ENCODE measurements at places on chromosomes 2 and 18.

GRCh38 chr2:95317123-95317500, 20.0 kb downstream of the KCNIP3 start:
- H3K27me3 ChIP-seq: no peaks in the 10 kb centered on the region
- H3K4me3 ChIP-seq: no peak overlapping the region
- H3K36me3 ChIP-seq: no peaks in the 10 kb centered on the region
- no peak for DNase-seq
- H3K4me1 ChIP-seq: no peaks in the 10 kb centered on the region

DNA sequence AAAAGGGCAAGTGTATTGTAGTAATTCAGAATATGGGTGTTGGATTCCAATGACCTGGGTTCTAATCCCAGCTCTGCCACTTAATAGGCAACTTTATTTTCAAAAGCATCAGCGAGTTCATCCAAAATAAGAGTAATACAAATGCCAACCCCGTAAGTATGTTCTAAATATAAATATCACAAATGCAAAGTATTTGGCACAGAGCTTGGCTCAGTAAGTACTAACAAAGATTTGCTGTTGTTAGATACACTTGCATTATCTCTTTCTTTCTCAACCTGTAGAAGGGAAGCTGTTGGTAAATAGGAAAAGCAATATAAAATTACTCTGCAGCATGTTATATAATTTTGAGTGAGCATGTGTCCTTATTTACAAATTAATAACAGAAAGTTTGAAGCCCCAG, 1302.6 kb upstream of the FAM98A start:
- H3K27ac ChIP-seq: no peak overlapping the region
- no peaks in the 10 kb centered on the region for H3K36me3 ChIP-seq
- H3K27me3 ChIP-seq: no peaks in the 10 kb centered on the region
- no peaks in the 10 kb centered on the region for H3K4me1 ChIP-seq
- H3K4me3 ChIP-seq: no peak overlapping the region
- DNase-seq: no peak

GRCh38 chr2:36915627-36916026, 50.7 kb downstream of the STRN start:
- H3K27ac ChIP-seq: no peak overlapping the region
- H3K4me1 ChIP-seq: no peaks in the 10 kb centered on the region
- H3K27me3 ChIP-seq: no peaks in the 10 kb centered on the region
- DNase-seq: no peak

- no peak overlapping the region for H3K4me3 ChIP-seq
- no peak for DNase-seq
- H3K36me3 ChIP-seq: no peaks in the 10 kb centered on the region
- H3K27me3 ChIP-seq: peaks cover 2% of the 10 kb centered on the region
- H3K27ac ChIP-seq: no peak overlapping the region
- no peaks in the 10 kb centered on the region for H3K4me1 ChIP-seq
These were observed 336.1 kb upstream of the SKOR2 start for GRCh38 chr18:47587587-47587986.

GRCh38 chr2:157327621-157328500, 2.2 kb upstream of the ERMN start:
- DNase-seq: peak; percentile 86
- H3K27me3 ChIP-seq: no peaks in the 10 kb centered on the region
- H3K4me3 ChIP-seq: no peak overlapping the region
- no peak overlapping the region for H3K27ac ChIP-seq
- H3K36me3 ChIP-seq: no peaks in the 10 kb centered on the region

DNA sequence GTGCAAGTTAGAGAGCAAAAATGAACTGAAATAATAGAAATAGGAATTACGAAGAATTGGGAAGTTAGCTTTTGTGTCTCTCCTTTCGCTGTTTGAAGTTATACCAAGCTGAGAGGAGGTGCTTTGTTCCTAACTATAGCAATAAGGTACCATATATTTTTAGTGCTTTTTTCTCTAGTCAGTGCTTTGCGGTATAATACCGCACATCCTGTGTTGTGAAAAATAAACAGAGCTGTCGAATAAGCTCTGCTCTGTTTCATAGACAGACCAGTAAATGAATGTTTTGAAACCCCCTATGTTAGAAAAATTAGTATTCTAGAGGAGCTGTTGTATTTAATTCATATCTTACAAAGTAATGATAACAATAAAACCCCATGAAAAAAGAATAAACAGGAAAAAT, 130.8 kb downstream of the MAP4K4 start:
- no peak overlapping the region for H3K27ac ChIP-seq
- no peaks in the 10 kb centered on the region for H3K4me1 ChIP-seq
- H3K27me3 ChIP-seq: no peaks in the 10 kb centered on the region
- no peak overlapping the region for H3K4me3 ChIP-seq
- no peak for DNase-seq

DNA sequence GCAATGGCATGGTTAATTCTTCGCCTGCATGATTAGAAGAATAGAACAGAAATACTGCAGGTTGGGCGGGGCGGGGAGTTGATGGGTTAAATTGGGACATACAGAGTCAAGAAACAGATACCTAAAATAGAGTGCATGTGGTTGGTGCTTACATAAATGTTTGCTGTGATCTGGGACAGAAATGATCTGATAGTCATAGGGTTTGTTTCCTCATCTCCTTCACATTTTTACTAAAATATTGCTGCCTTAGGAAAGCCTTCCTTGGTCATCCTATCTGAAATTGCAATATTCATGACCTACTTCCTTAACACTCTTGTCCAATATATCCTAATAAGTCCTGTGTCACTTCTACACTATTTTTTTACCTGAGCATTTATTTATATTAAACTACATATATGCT, 163.9 kb downstream of the TMEFF2 start:
- no peak for DNase-seq
- no peaks in the 10 kb centered on the region for H3K27me3 ChIP-seq
- no peak overlapping the region for H3K27ac ChIP-seq
- H3K36me3 ChIP-seq: no peaks in the 10 kb centered on the region

GRCh38 chr2:9808334-9809063, 34.8 kb upstream of the TAF1B start:
- H3K27ac ChIP-seq: no peak overlapping the region
- H3K4me1 ChIP-seq: no peaks in the 10 kb centered on the region
- no peaks in the 10 kb centered on the region for H3K36me3 ChIP-seq
- no peak overlapping the region for H3K4me3 ChIP-seq

GRCh38 chr2:155815851-155816250, 516.7 kb downstream of the NR4A2 start:
- no peaks in the 10 kb centered on the region for H3K27me3 ChIP-seq
- no peaks in the 10 kb centered on the region for H3K4me1 ChIP-seq
- H3K36me3 ChIP-seq: no peaks in the 10 kb centered on the region
- peak; percentile 22 for DNase-seq

DNA sequence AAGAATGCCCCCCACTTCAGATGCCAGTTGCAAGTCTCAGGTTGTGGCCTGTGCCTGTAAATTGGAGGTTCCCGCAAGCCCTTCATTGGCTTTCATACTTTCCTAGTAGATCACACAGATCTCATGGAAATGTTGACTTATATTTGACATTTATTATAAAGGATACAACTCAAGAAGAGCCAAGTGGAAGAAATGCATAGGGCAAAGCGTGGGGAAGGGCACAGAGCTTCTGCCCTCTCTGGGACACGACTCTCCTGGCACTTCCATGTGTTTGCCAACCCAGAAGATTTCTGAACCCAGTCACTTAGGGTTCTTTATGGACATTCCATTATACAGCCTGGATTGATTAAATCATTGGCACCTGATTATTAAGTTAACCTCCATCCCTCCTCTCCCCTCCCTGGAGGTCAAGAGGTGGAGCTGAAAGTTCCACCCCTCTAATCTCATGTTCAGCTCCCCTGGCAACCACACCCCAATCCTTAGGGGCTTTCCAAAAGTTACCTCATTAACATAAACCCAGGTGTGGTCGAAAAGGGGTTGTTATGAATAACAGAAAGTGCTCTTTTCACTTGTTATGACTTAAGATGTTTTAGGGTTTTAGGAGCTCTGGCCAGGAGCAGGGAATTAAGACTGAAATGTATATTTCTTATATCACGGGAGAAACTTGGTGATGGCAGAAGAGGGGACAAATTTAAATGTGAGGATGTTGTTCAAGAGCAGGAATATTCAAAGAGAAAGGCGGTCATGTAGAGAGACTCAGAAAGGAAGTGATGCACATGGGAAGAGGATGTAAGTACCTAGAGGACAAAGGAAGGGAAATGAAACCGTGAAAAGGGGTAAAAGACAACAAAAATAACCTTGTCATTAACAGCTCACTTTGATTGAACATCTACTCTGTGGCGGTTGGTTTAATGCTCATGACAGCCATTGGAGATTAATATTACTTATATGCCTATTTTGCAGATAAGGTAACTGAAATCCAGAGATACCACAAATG, 31.8 kb downstream of the SP100 start:
- H3K4me1 ChIP-seq: peaks cover 9% of the 10 kb centered on the region
- no peaks in the 10 kb centered on the region for H3K36me3 ChIP-seq
- H3K27me3 ChIP-seq: no peaks in the 10 kb centered on the region
- DNase-seq: no peak
- H3K27ac ChIP-seq: no peak overlapping the region

GRCh38 chr18:72372076-72372475, 172.1 kb downstream of the CBLN2 start:
- no peaks in the 10 kb centered on the region for H3K4me1 ChIP-seq
- H3K36me3 ChIP-seq: no peaks in the 10 kb centered on the region
- H3K27me3 ChIP-seq: no peaks in the 10 kb centered on the region
- no peak for DNase-seq

DNA sequence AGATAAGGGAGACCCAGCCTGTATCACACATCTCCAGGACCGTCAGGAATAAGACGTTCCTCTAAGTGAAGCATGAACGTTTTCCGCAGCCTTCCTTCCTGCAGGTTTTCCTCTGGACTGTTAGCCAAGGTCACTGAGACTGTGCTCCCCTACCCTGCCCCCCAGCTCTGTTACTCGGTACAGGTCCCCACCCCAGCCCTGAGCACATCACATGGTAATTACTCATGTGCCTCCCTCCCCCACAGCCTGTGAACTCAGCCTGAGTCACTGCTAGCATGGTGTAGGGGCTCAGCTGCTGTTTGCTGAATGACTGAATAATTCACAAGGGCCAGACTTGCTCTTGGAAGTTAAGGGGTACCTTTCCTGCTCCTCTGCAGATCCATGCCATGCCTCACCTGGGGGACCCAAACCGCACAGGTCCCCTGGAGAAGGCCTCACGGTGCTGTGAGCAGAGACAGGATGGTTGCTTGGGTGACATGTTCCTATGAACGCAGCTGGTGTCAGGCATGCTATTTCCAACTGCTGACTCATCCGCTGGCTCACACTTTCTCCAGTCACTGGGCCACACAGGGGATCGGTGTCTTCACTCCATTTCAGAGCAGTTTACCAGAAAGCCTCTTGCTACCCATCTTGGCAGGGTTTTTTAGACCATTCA, 88.2 kb downstream of the PLB1 start:
- peak overlapping the region; percentile 88 for H3K27ac ChIP-seq
- H3K36me3 ChIP-seq: no peaks in the 10 kb centered on the region
- peaks cover 17% of the 10 kb centered on the region for H3K4me1 ChIP-seq

DNA sequence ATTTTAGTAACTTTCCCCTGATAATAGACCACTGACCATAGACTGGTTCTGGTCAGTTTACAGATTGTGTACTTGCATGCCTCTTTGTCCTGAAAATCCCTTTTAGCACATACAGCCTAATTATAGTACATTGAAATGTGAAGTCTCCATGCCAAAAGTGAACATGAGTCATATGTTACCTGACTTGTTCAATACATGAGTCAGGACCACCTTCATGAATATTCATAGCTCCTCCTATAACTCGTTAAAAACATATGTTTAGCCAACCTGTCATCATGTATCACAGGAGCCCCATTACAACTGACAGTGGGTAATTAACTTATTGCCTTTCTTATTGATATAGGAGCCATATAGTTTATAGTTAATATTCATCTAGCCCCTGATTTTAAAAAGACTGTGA, 78.6 kb downstream of the SH3YL1 start:
- peaks cover 6% of the 10 kb centered on the region for H3K4me1 ChIP-seq
- no peak overlapping the region for H3K27ac ChIP-seq
- H3K36me3 ChIP-seq: no peaks in the 10 kb centered on the region

- H3K4me1 ChIP-seq: no peaks in the 10 kb centered on the region
- no peak for DNase-seq
These were observed 17.9 kb downstream of the MGAT5 start for GRCh38 chr2:134271758-134272157.

- no peak overlapping the region for H3K27ac ChIP-seq
- no peaks in the 10 kb centered on the region for H3K36me3 ChIP-seq
- H3K4me1 ChIP-seq: no peaks in the 10 kb centered on the region
- H3K27me3 ChIP-seq: no peaks in the 10 kb centered on the region
These were observed 105.7 kb upstream of the GAREM1 start for GRCh38 chr18:32576296-32576916.

- DNase-seq: peak; percentile 87
- no peak overlapping the region for H3K4me3 ChIP-seq
- no peaks in the 10 kb centered on the region for H3K27me3 ChIP-seq
- H3K27ac ChIP-seq: peak overlapping the region; percentile 85
- peaks cover 6% of the 10 kb centered on the region for H3K4me1 ChIP-seq
- no peaks in the 10 kb centered on the region for H3K36me3 ChIP-seq
These were observed 1.2 kb upstream of the NPAS2 start for GRCh38 chr2:100818606-100819369.

GRCh38 chr2:9291331-9291730, 84.7 kb downstream of the ASAP2 start:
- no peak for DNase-seq
- no peak overlapping the region for H3K4me3 ChIP-seq
- H3K4me1 ChIP-seq: no peaks in the 10 kb centered on the region
- H3K27me3 ChIP-seq: no peaks in the 10 kb centered on the region
- no peaks in the 10 kb centered on the region for H3K36me3 ChIP-seq

DNA sequence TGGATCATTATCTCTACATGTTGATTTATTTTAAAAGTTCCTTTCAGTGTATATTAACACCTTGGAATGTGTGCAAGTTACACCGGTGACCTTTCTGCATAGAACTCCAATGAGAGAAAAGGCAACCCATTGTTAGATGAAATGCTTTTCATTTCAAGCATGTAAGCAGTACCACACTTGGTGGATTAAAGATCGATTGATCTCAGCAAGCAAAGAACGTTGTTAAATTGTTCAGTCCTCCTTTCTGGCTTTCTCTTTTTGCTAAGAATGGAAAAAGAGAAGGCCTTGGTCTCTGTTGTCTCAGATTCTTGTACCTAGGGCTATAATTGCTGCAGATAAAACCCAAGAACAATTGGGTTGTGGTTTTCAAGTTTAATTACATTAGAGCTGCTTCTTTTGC, 843.0 kb downstream of the DPP10 start:
- H3K36me3 ChIP-seq: no peaks in the 10 kb centered on the region
- DNase-seq: no peak
- no peak overlapping the region for H3K27ac ChIP-seq
- H3K4me3 ChIP-seq: no peak overlapping the region
- no peaks in the 10 kb centered on the region for H3K27me3 ChIP-seq
- H3K4me1 ChIP-seq: no peaks in the 10 kb centered on the region

GRCh38 chr2:111061191-111061590, 59.5 kb upstream of the BCL2L11 start:
- no peak overlapping the region for H3K4me3 ChIP-seq
- H3K27me3 ChIP-seq: no peaks in the 10 kb centered on the region
- no peaks in the 10 kb centered on the region for H3K4me1 ChIP-seq
- no peak for DNase-seq
- H3K27ac ChIP-seq: no peak overlapping the region
- no peaks in the 10 kb centered on the region for H3K36me3 ChIP-seq

- no peaks in the 10 kb centered on the region for H3K27me3 ChIP-seq
- DNase-seq: no peak
- H3K36me3 ChIP-seq: no peaks in the 10 kb centered on the region
- H3K4me1 ChIP-seq: no peaks in the 10 kb centered on the region
These were observed 24.7 kb upstream of the ANKRD62 start for GRCh38 chr18:12068950-12069320.

All from adrenal gland (tissue), 19 donors.